HAP-1 (cell line): ENCODE measurements at places on chromosomes 6 and 20.

DNA sequence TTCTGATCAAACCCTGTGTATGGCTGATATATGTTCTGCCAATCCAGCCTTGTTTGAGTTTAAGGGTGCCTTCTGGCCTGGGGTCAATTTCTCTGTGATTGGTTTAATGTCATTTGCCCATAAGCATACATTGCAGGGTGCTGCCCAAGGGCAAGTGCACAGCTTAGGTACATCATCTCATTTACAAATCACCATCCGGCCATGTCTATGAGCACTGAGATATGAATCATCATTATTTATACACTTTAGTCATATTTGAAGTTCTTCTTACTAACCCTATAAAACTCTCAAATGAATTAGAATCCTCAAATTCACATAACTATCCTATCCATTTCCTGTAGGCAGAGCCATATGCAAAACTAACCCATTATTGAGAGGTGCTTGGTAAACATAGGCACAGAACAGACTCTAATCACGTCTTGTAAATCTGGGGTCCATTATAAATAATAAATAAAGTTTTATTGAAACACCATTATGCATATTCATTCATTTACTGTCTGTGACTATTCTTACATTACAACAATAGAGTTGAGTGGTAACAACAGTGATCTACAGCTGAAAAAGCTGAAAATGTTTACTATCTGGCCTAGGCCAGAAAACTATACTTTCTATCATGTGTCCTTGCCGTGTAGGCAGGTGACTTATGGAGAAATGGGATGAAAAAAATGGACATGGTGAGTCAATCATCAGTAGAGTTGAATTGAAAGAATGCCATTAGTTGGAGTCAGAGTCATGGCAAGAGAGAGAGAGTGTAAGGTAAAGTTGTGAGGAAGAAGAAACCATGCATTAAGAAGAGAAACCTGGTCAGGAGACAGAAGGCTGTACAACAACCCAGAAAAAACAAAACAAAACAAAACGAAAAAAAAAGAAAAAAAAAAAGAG, 25.0 kb downstream of the KCNQ5 start:
- no peak for DNase-seq

DNA sequence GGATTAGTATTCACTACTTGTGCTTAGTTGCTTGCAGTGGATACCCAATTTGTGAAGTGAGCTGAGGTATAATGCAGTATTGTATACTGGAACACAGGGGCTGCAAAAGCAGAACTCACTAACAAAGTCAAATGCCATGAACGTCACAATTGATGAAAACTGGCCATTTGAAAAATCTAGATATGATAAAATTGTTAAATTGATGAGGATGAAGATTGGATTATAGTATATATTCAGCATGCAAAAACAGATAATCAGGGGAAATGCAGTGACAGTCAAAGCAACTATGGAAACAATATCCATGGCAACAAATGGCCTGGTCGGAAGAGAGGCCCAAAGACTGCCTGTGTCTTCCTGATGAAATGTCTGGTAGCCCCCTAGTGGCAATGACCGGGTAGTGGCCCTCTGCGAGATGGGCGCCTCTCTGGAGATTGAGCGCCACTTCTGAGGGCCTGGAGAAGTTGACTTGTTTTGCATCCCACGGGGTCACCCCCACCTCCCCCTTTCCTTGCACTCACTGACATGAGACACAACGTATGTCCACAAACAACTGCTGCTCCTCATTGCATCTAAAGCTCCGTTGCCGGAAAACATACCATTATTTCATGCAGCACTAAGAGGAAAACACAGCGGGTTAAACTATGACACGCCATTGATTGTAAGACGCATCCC, 43.6 kb downstream of the C6orf15 start:
- peak; percentile 80 for DNase-seq

DNA sequence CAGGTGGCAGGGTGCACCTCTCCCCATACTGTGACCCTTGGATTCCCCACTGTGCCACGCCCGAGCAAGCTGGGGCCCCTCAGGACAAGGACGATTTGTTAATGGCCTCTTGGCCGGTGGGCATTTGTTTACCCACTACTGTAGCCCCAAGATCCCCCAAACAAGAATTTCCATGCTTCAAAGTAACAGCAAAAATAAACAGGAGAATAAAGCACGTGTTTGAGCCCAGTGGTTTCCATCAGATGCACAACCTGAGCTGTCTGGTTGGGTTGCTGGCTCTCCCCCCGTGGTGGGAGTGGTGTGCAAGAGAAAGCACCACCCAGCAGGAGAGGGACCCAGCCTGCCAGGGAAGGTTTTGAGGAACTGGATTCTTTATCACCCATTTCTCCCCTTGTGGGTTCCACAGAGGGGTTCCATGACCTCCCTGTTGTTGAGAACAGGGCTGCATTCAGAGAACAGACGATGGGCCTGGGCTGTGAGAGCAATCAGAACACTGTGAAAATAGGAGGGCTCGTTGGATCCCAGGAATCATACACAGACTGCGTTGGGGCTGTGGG, 4.8 kb downstream of the CD93 start:
- no peak for DNase-seq

GRCh38 chr6:113558966-113559365, 298.2 kb upstream of the MARCKS start:
- DNase-seq = no peak

- DNase-seq = peak; percentile 21
These were observed 7.3 kb downstream of the TRDN start for GRCh38 chr6:123629258-123629941.

DNA sequence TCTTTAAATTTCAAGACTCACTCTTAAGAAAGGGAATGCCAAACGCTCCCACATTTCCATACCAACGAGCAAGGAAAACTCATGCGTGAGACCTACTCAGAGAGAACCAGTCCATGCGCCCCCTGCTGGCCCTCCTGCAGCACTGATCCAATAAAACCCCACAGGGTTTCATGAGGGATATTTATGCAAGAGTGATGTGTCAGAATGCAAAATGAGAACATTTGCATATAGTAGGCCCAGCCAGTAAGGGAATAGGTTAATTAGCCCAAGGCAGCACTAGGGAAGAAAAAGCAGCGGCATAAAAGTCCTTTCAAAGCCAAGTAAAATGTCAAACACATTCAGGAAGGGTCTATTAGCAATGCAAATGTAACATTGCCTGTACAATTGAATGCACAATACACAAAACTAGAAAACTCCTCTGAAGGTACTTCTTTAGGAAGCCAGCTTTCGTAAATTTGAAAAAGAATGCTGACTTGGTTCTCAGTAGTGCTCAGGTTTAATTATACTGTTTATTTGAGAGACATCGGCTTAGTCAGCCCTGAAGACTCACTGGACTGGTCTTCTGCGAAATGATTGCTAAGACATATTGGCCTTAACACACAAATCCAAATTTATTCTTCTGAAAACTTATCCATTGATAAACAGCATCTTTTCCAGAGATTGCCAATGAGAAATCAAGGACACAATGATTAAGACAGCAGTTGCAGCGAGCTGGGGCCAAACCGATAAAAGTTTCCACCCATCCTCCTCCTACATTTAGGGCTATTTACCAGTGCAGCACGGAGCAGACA, 93.2 kb downstream of the GMPR start:
- DNase-seq = peak; percentile 97

- no peak for DNase-seq
These were observed 98.5 kb downstream of the SSR1 start for GRCh38 chr6:7214468-7214867.

GRCh38 chr6:95848717-95849116, 167.1 kb upstream of the FUT9 start:
- DNase-seq = no peak

DNA sequence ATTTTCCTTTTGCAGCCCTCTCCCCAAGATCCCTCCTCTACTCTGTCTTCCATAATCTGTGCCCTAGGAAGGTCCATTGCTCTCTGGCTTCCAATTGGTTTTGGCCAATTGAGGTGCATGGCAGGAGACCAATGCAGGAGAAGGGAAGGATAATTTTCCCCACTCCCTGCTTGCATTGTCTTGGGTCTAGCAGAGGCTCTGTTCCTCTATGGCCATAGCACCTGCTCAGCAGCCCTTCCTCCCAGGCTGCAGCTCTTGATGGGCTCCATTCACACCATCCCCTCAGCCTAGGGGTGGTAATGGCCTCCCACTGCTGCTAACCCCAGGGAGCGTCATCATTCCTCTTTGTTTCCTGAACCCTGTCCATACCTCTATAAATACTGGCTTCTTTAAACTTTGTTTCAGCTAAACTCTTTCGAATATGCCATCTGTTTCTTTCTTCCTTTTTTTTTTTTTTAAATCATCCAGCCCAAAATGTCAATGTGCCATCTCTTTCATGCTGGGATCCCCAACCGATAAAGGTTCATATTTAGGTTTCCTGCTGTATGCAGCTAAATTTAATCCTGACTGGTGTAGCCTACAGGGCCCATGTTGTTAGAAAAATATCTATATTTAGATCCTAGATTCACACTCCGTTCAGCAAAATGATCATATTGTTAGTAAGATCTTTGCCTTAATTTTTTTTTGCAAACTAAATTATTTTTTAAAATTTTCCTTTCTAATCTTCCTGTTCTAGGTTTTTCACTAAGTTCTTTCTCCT, 63.8 kb downstream of the HECA start:
- DNase-seq = no peak

DNA sequence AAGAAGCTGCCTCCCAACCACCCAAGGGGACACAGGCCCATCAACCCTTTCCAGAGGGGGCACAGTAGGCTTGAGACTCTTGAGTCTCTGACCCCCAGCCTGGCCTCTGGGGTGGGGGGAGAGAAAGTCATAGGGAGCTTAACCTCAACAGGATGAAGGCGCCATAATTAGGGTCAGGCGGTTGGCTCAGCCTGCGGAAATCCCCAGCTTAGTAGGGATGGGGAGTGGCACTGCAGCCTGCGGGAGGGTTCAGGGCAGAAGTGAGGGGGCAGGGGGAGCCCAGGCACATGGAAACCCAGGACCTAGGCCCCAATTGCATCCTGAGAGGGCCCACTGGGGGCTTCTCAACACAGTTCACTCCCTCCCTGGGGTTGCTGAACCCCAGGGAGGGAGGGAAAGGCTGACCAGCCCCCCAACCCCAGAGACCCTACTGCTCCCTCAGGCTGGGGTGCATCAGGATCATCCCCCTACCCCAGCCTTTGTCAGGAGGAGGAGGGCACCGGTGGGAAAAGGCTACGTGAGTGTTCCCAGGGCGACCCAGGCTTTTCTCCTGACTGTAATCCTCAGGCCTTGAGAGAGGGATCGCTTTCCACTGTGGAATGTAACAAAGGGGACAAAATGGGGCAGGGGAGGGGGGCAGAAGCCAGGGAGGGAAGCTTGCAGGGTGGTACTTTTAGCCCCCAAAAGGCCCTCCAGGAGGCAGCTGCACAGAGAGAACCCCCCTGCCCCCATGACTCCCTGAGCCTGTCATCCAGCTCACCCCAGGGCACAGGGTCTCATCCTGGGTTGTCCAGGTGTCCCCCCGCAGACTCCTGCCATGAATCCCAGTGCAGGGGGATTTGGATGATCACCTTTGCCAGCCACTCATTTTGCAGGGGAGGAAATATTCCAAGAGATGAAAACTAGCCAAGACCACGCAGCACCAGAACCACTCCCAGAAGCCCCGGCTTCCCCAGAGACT, 46.4 kb downstream of the MRPL14 start:
- no peak for DNase-seq

DNA sequence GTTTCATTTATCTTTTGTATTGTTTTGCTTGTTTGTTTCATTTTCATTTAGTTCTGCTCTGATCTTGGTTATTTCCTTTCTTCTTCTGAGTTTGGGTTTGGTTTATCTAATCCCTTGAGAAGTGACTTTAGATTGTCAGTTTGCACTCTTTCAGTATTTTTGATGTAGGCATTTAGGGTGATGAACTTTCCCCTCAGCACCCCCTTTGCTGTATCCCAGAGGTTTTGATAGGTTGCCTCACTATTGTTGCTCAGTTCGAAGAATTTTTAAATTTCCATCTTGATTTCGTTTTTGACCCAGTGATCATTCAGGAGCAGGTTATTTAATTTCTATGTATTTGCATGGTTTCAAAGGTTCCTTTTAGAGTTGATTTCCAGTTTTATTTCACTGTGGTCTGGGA, 119.6 kb upstream of the SSTR4 start:
- DNase-seq = no peak

- peak; percentile 87 for DNase-seq
These were observed 137.8 kb downstream of the BTBD9 start for GRCh38 chr6:38501931-38502330.

- no peak for DNase-seq
These were observed 12.3 kb downstream of the DCBLD1 start for GRCh38 chr6:117494694-117495318.

- DNase-seq = no peak
These were observed 5.2 kb upstream of the MEP1A start for GRCh38 chr6:46787871-46788540.

GRCh38 chr20:47501116-47501481, 588 bp upstream of the NCOA3 start:
- no peak for DNase-seq

GRCh38 chr6:116105247-116105646, 4.6 kb downstream of the NT5DC1 start:
- no peak for DNase-seq

DNA sequence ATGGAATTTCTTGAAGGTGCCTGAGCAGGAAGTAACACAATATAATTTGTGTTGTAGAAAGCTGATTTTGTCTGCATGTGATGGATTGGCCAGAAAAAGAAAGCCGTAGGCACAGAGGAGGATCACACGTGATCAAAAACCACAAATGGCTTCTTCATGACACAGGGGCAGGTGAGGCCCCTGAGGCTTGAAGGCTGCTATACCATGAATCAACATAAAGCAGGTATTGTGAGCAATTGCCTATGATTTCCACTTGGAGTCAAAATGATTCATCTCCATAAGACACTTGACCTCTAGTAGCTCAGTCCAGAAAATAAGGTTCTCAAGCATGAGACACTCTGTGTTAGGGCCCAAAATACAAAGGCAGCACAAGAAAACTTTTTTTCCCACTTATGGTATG, 42.4 kb upstream of the EYA4 start:
- DNase-seq = no peak

- DNase-seq = no peak
These were observed 27.0 kb downstream of the PSMG4 start for GRCh38 chr6:3285732-3286131.

DNA sequence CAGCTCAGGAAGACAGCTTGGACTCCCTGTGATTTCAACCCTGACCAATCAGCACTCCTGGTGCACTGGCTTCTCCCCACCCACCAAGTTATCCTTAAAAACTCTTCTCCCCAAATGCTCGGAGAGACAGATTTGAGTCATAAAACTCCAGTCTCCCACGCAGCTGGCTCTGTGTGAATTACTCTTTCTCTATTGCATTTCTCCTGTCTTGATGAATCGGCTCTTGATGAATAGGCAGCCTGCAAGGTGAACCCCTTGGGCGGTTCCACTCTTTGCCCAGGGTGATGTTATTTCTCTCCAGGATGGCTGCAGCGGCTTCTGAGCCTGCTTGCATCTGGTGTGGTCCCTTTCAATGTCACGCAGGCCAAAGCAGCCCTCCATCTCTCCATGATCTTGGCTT, 12.4 kb downstream of the SLC52A3 start:
- DNase-seq = no peak

DNA sequence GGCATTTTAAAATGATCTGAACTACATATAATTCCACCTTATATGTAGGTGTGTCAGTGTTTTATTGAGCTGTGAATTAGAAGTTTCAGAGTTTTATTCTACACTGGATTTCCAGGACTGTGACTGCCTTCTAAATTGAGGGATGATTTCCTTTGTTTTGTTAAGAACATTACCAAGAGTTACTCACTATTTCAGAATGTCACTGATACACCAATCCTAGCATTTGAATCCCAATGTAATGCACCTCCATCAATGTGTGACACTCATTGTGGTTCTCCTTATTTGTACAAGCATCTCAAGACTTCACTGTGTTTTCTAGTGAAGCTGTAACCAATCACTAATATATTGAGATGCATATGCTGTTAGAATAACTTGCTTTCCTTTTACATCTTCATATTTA, 86.8 kb downstream of the PLCB1 start:
- no peak for DNase-seq

- DNase-seq = no peak
These were observed 212.3 kb upstream of the PMEPA1 start for GRCh38 chr20:57922083-57922482.
